ENCODE measurements at places on chromosomes 6 and 20.
A peak's percentile ranks its signal among the peaks of the same experiment; 100 is the strongest.

DNA sequence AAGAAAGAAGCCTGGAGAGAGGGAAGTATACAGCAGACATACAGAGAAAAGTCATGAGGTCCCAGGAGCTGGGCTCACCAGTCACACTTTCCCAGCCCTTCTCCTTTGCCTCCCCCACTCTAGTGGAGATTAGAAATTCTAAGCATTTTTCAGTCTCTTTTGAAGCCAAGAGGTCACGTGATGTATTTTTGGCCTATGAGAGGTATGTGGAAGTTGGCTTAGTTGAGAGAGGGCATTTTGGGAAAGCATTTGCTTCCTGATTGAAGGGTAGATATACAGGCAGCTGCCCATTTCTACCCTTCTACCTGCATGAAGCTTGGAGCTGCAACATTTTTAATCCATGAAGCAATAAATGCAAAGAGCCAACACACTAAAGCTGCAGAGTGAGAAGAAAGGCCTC, 106.0 kb upstream of the TNFAIP3 start:
- no peak for DNase-seq

GRCh38 chr20:35463455-35464300, 8.3 kb downstream of the CEP250 start:
- peak; percentile 37 for DNase-seq

GRCh38 chr6:78538002-78538401, 329.3 kb upstream of the IRAK1BP1 start:
- DNase-seq, result no peak

DNA sequence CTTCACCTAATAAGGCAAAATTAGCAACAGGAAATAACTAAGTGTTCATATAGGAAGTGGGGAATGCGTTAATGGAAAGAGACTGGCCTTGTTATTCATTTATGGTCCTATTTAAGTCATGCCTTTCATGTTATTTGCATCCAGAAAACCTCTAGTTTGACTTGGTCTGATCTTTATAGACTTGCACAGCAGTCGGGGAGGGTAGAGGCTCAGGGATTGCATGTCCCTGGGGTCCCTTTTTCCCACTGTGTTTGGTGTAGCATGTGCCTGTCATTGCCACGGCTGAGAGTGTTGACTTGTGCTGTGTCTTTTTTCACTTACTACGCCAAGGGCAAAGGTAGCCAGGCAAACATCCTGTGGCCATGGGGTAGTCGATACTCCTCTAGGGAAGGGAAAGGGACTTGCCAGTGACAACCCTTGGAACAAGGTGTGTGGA, 105.4 kb upstream of the RIN2 start:
- no peak for DNase-seq

- DNase-seq, result peak; percentile 7
Measured at GRCh38 chr20:49045440-49046086, 549 bp upstream of the CSE1L start.

DNA sequence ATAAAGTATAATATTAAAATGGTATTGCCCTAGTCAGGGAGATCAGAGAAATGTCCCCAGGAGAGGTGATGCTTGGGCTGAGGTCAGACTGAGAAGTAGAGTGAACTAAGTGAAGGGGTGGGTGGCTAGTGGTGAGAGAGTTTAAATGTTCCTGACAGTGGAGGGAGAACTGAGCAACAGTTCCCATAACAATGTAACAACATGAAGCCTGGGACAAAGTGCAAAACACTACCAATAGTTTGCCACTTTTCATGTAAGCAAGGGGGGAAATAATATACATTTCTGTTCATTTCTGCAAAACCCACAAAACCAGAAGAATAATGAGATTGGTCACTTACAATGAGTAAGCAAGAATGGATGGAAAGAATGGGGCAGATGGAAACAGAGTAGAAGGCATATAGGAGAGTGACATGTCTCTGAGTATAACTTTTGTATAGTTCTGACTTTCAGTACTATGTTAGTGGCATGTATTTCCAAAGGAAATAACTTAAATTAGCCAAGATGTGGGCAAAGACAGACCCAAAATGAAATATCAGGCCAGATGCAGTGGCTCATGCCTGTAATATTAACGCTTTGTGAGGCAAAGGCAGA, 13.3 kb upstream of the FAXC start:
- no peak for DNase-seq

DNA sequence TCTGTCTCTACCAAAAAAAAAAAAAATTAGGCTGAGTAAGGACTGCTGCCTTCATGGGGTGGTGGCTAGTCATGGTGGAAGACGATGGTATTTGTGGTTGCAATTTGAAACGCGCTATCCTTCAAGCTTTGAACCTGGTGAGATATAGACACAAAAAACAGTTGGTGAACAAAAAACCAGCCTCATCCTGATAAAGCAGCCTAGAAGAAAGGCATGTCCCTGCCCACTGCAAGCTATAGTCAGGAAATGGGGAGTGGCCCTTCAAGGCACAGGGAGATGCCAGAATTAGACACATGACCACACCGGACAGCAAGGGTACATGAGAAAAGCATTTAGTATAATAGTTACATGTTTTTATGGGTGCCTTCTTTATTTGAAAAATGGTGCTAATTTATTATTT, 193.6 kb downstream of the NFATC2 start:
- DNase-seq, result no peak

- DNase-seq, result no peak
Measured at GRCh38 chr6:47156196-47156595, 114.1 kb upstream of the ADGRF1 start.

GRCh38 chr6:111597291-111598086, 8.2 kb downstream of the TRAF3IP2 start:
- no peak for DNase-seq

GRCh38 chr6:170280689-170281045, 10.2 kb downstream of the DLL1 start:
- no peak for DNase-seq

GRCh38 chr6:70258483-70258882, 44.4 kb downstream of the COL9A1 start:
- no peak for DNase-seq

GRCh38 chr6:140744659-140745320, 1370.3 kb upstream of the CITED2 start:
- no peak for DNase-seq

DNA sequence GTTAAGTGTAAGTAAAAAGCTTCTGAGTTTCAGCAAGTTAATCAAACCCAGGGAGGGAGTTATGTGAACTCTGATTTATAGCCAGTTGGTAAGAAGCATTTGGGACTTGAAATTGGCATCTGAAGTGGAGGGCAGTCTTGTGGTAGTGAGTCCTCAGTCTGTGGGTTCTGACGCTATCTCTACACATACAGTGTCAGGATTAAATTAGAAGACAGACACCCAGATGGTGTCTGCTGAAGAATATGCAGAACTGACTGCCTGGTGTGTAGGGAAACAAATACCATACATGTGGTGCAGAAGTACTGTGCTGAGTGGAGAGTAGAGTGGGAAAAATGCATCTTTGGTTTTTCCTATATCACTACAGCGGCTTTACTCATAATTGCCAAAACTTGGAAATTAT, 43.5 kb upstream of the PLN start:
- no peak for DNase-seq

GRCh38 chr6:138539876-138540275, 40.6 kb upstream of the NHSL1 start:
- DNase-seq, result no peak

- DNase-seq, result no peak
Measured at GRCh38 chr6:44162876-44163625, 4.4 kb downstream of the CAPN11 start.

GRCh38 chr6:134903448-134903847, 46.5 kb downstream of the ALDH8A1 start:
- DNase-seq, result no peak

GRCh38 chr6:141658696-141659095, 474.0 kb upstream of the GJE1 start:
- no peak for DNase-seq

DNA sequence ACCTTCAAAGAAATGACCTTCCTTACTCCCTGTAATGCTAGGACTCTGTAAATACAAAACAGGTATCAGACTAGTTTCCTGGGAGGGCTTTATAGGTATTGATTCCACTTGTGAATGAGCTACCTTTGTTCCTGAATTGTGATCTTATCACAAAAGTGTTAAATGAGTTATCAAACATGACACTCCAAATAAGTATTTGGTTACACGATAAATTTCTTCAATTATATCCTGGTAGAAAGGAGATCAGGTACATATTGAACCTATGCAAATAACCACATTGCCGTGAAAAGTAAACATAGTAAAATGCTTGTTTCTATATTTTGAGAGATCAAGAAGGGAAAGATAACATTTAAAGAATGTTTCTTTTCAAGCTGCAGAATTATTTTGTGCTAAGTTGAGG, 285.3 kb downstream of the HIVEP2 start:
- no peak for DNase-seq

DNA sequence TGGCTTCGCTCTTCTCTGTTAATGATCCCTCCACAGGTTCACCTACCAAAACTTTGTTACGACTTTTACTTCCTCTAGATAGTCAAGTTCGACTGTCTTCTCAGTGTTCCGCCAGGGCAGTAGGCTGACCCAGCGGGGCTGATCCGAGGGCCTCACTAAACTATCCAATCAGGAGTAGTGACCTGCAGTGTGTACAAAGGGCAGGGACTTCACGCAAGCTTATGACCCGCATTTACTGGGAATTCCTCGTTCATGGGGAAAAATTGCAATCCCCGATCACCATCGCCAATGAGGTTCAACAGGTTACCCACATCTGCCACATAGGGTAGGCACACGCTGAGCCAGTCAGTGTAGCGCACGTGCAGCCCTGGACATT, 771.4 kb upstream of the DEFB115 start:
- DNase-seq, result no peak

GRCh38 chr6:70164556-70164955, 138.3 kb downstream of the COL9A1 start:
- DNase-seq, result no peak

- no peak for DNase-seq
Measured at GRCh38 chr20:58431134-58431533, 42.1 kb downstream of the VAPB start.

DNA sequence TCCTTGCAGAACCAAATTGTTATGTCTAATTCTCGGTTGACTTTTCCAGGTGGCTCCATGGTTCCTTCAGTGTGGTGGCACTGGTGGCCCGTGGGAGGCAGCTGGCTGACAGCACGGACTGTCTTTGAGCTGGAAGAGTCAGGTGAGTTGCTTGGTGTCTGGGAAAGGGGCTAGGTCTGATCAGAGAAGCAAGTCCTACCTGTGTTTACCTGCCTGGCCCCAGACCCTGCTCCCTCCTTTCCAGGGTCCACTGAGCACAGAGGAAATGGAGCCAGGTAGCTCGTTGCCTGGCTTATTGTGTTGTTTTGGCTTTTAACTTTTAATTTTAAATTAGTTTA, 111.8 kb downstream of the BANF2 start:
- DNase-seq, result no peak

DNA sequence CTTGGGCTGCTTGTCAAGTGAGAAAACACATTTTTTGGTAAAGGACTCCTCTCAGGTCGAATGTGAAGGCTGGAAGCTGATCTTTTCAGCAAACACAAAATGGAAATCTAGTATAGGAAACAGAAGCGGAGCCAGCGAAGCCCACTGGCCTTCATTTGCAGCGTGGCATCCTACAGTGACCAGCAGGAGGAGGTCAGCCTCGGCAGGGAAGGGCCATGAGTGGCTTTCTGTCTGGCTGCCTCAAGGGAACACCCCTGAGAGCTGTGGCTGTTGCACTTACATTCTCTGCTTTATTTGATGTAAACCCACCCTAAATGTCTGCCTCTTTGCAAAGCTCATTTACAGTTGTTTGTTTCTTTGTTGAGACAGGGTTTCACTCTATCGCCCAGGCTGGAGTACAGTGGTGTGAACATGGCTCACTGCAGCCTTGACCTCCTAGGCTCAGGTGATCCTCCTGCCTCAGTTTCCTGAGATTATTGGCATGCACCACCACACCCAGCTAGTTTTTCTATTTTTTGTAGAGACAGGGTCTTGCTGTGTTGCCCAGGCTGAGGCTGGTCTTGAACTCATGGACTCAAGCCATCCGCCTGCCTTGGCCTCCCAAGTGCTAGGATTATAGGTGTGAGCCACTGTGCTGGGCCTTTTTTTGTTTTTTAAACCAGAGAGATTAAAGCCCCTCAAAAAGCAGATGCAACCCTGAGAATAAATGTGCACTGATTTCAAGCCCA, 322.0 kb upstream of the SOX4 start:
- no peak for DNase-seq

Measured in T-helper 17 cell (primary cell).